GM23338 (cell line): ENCODE measurements at places on chromosomes 7 and 10.

GRCh38 chr7:1163121-1163520 is 3.1 kb upstream of the ZFAND2A start:
- DNase-seq: no peak

DNA sequence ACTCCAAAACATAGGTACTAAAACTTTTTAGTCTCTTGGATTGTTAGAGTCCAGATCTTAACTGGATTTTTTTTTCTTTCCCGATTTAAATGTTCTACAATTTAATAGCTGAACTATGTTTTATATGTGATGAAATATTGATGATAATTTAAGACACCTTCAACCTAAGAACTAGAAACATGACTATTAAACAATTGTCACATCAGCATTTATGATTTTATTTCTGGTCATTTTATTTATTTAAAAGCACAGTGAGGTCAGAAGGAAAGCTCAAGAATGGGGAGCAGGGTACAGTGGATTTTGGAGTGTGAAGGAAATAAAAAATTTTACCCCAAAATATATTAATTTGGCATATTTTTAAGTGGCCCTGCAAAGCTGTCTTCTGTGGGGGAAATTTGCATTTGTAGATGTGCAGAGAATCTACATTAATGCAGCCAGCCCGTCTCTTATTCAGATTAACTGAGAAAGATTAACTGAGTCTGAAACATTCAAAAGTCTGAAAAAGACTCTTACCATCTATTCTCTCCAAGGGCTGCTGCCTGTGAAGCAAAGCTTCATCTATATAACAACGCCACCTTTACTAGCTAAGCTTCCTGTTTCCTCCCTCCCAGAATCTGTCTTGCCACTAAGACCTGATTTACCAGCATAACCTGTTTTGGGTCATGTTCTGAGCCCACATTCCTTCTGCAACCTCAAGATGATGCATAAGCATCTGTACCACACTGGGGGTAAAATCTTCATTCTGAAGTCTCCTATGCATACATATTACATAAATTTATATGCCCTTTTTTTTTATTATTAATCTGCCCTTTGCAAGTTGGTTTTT is 86.4 kb downstream of the TMEM106B start:
- peak; percentile 65 for DNase-seq

GRCh38 chr10:12628153-12628552 is 278.8 kb downstream of the CAMK1D start:
- no peak for DNase-seq

- DNase-seq: no peak
Observed at GRCh38 chr7:53422291-53422690, 386.9 kb downstream of the POM121L12 start.
